Activated T-helper 2 cell treated with anti-CD3 and anti-CD28 coated beads, Interferon-gamma antibody, Interleukin-2, Interleukin-4, amounts not matched to agents 10 μg/mL and 5 μg/mL and 100 μg/mL, durations not matched to agents 14 hours and 24 hours and 36 hours (primary cell): ENCODE measurements at places on chromosomes 11 and 22. TPM values are rescaled to one million over a fixed set of nuclear protein-coding genes. Genes with fewer than 3 reads are reported as not detected.

GRCh38 chr11:124075841-124076651, 34.9 kb upstream of the OR10G7 start:
- no peak for DNase-seq

DNA sequence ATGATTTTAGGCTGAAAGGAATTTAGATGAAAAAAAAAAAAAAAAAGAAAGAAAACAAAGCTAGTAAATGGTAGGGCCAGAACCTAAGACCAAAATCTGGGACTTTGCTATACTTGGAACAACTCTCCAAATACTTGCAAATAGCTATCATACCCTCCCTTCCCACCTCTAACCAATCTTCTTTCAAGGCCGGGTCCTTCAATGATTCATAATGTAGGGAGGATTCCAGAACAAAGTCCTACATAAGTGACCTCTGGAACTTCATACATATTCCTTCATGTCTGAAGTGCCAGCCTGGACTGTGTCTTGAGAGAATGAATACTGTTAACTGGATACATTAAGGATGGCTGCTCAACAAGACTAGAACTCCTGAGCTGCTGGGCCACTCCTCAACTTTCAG, 9.9 kb downstream of the STK33 start:
- no peak for DNase-seq

DNA sequence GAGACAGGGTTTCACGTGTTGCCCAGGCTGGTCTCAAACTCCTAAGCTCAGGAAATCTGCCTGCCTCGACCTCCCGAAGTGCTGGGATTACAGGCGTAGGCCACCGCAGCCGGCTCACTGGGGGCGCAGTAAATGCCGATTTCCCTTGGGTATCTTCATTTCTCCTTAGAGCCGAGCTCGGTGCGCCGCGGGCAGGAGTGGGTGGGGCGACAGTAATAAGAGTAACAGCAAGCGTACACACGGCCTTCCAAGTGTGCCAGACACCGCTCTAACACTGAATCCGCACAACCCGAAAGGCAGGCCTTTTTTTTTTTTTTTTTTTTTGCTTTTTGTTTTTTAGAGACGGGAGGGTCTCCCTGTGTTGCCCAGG, 500 bp upstream of the ADSL start:
- DNase-seq, result peak; percentile 48

GRCh38 chr22:16973591-16974297, 34.3 kb downstream of the GAB4 start:
- DNase-seq, result no peak

DNA sequence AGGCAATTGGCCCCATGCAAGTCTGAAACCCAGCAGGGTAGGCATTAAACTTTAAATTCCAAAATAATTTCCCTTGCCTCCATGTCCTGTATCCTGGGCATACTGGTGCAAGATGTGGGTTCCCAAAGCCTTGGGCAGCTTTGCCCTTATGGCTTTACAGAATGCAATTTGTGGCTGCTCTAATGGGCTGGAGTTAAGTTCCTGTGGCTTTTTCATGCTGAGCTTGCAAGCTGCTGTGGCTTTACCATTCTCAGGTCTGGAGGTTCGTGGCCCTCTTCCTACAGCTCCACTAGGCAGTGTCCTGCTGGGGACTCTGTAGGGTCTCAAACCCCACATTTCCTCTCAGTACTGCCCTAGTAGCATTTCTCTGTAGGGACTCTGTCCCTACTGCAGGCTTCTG, 15.0 kb upstream of the BIRC3 start:
- no peak for DNase-seq

DNA sequence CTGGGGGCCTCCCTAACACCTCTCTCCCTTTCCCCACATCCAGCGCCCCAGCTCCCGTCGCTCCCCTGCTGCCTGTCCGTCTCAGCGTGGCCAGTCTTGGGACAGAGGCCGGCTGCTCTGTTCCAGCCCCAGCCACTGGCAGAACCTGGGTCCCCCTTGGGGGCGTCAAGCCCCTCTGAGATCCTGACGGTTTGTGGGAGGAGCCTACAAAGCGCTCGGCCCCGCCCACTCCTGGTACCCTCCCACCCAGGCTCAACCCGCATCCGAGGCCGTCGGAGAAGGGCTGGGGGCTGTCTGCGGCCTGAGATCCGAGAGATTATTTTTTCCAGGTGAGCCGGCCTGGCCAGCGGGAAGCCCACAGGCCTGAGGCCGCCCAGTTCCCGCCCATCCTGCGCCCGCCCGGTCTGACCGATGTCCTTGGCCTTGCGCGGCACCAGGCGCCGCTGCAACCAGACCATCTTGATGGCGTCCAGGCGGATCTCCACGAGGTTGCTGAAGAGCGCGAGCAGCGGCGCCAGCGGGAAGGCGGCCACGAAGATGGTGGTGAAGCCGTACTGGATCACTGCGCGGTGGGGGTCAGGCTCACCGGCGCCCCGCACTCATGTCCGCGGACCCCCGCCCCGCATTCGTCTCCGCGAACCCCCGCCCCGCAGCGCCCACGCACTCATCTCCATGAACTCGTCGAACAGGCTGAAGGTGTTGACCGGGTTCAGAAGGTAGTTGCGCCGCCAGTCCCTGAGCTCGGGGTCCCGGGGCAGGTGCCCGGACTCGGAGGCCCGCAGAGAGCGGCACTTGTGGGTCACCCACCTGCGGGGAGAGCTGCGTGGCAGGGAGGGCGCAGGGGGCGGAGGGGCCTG, 5.5 kb upstream of the SIGIRR start:
- peak; percentile 7 for DNase-seq

GRCh38 chr11:40517122-40517521, 942.3 kb downstream of the LRRC4C start:
- DNase-seq, result no peak

DNA sequence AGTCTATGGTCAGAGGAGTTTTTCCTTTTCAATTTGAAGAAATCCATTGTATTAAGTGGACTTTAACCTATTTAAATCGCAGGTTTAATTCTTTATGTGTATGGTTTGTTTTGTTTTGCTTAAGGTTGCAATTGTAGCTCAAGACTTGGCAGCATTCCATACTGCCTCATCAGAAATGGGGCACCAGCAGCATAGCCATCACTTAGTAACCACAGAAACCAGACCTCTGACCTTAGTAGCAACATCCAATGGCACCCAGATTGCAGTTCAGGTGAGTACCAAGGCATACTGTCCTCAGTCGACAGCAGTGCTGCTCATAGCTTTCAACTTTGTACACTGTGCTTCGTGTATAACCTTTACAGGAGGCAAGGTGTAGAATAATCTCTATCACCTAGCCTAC, 48.4 kb upstream of the WEE1 start:
- DNase-seq, result no peak

- DNase-seq, result no peak
These were observed 30.2 kb downstream of the C11orf91 start for GRCh38 chr11:33670250-33671011.

GRCh38 chr11:10623797-10624761, 55.6 kb upstream of the LYVE1 start:
- no peak for DNase-seq

GRCh38 chr11:111531687-111532364, 8.7 kb upstream of the LAYN start:
- no peak for DNase-seq

- DNase-seq, result no peak
These were observed 13.0 kb upstream of the CDC42EP1 start for GRCh38 chr22:37547251-37547741.

DNA sequence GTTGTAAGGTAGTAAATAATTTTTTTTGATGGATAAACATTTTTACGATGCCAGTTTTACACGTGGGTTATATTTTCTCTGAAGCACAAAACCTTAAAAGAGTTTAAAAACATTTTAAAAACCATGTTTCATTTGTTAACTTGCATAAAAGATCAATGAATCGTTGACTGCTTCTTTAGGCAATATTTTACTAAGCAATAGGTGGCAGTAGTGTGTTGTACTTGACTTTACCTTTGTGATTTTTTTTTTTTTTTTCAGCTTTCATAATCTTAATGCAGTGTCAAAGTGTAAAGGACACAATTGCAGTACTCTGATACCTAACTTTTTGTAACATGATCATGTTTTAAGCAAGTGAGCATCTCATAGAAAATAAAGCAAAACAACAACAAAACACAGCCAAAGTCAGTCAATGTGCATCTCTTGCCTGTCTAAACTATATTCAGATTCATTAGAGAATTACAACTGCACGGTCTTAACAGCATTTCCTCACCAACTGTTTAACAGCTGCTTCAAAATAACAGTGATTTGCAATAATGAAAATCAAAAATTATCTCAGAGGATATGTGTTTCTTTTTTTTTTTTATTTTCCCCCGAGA, 27.7 kb downstream of the DNAJC24 start:
- no peak for DNase-seq

- DNase-seq, result no peak
These were observed 52.1 kb downstream of the MYH9 start for GRCh38 chr22:36335621-36336020.

- no peak for DNase-seq
These were observed 29.3 kb downstream of the ZBTB16 start for GRCh38 chr11:114088836-114089235.

DNA sequence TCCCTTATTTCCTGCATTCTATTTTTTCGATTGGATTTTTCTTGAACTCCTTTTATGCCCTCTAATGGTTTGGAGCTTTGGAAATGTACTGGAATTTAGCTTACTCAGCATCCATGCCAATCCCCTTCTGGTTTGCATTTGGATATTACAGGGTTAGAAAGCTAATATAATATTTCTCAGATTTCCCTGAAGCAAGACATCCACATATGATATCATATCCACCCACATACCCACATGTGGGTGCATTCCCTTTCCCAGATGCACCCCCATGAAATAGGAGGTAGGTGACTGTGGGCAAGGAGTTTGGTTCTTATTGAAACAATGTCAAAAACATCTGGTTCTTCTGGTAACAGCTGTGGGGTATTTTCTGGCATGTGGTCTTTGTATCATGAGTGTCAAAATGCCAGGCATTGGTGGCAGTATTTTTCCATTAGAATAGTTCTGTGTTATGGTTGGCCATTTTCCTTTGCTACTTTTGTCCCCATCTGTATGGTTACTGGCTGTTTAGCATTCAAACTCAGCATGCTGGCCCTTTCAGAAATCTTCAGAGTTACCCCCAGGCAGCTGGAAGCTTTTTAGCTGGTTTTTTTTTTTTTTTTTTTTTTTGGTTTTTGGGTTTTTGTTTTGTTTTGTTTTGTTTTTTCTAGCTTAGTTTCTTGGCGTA, 32.7 kb upstream of the DDX10 start:
- DNase-seq, result no peak

- no peak for DNase-seq
These were observed 15.5 kb downstream of the NFAM1 start for GRCh38 chr22:42416671-42417230.

GRCh38 chr11:86274503-86274902, 27.5 kb upstream of the HIKESHI start:
- DNase-seq, result no peak

- DNase-seq, result no peak
These were observed 725.1 kb downstream of the NTM start for GRCh38 chr11:132095230-132096131.

- DNase-seq, result no peak
These were observed 392.8 kb downstream of the JRKL start for GRCh38 chr11:96782632-96783031.

DNA sequence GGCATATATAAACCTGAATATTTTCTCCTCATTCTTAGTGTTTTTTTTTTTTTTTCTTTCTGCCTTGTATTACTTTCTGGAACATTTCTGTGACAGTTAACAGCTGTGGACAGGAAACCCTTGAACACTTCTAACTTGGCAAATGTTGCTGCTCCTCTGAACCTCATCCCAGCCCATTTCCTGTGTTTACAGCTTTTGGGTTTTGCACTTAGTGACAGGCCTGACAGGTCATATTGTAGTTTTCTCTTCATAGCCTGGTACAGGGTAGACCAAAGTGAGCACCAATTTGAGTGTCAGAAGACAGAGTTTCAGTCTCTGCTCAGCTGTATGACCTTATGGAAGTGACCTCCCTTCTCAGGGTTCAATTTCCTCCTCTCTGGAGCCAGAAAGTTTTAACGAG, 91.6 kb downstream of the STIM1 start:
- DNase-seq, result peak; percentile 61

GRCh38 chr22:32849501-32849900, 48.0 kb downstream of the TIMP3 start:
- DNase-seq, result no peak

- no peak for DNase-seq
These were observed 89.5 kb downstream of the RNF169 start for GRCh38 chr11:74838188-74838587.

- no peak for DNase-seq
These were observed 919.1 kb downstream of the BRD1 start for GRCh38 chr22:48908547-48908946.

GRCh38 chr11:11577932-11578911, 43.6 kb downstream of the GALNT18 start:
- DNase-seq, result no peak

- DNase-seq, result no peak
These were observed 146.2 kb downstream of the ARHGAP42 start for GRCh38 chr11:100833276-100833675.

- DNase-seq, result no peak
These were observed 35.2 kb downstream of the SHISAL1 start for GRCh38 chr22:44277386-44278135.

DNA sequence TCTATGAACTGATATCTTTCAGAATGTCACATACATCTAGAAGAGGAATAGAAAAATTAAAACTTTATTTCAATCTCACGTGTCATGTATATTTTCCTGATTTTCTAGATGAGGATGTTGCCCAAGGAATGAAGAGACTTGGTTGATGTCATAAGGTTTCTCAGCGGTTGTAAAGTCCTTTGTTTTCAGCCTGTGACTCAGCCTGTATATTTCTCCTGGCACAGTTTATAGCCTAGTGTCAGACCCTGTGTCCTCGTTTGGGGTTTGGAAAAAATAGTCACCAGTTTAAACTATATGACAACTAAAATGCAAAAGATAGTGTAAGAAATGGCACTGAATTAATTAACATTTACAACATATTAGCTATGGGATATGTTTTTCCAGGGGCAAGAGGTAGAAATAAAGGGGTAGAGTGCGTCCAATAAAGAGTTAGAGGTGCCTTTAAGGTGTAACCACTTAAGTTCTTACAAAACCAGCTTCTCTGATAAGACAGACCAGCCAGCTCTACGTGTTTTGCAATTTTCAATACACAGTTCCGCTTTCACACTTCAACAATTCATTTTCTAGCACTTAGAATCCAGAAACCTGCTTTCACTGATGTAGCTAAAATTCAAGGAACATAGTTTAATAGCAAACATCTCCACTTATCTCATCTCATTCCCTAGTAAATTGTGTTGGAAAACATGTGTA, 1432.6 kb upstream of the TENM4 start:
- no peak for DNase-seq

The ALG8 gene
- total RNA-seq, result 58.6 and 70.1 TPM in 2 replicates

The GGT1 gene
- 46.2 and 47.0 TPM in 2 replicates for total RNA-seq

The PKDREJ gene
- total RNA-seq, result not detected in 2 replicates

The FIBIN gene
- total RNA-seq, result not detected in 2 replicates

The SLC15A3 gene
- 2.1 and 2.2 TPM in 2 replicates for total RNA-seq

The PSMD13 gene
- total RNA-seq, result 255 and 258 TPM in 2 replicates

The IL18BP gene
- 12.6 and 13.5 TPM in 2 replicates for total RNA-seq

The MIEF1 gene
- total RNA-seq, result 46.9 and 47.5 TPM in 2 replicates

The KCNJ11 gene
- 0.83 and 0.91 TPM in 2 replicates for total RNA-seq

The INPP5J gene
- total RNA-seq, result 0.18 and 0.30 TPM in 2 replicates

The OR52D1 gene
- not detected in 2 replicates for total RNA-seq

The KLHL35 gene
- 0.87 and 1.6 TPM in 2 replicates for total RNA-seq

The AQP11 gene
- total RNA-seq, result 0.52 and 0.97 TPM in 2 replicates

The C11orf16 gene
- total RNA-seq, result not detected in 2 replicates

The ACR gene
- not detected in 2 replicates for total RNA-seq

The MS4A10 gene
- total RNA-seq, result not detected in 2 replicates
